ENCODE measurements at places on chromosomes 6 and 20.

- peak; percentile 54 for DNase-seq
Measured at GRCh38 chr6:116444092-116444491, 17.1 kb upstream of the CALHM6 start.

DNA sequence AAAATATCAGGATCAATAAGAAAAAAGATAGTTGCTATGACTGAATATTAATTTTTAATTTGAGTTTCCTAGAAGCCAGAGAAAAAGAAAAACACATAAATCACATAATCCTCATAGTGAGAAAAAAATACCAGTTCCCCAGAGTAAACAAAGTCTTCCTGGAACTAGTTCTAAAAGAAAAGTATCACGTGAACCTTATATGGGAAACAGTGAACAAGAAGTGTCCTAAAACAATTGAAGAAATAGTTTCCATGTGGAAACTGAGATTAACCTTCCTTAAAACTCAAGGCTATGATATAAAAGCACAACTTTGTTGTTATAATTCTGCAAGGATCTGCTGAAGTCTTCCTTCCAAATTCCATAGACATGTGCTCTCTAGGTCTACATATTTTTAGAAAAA, 50.6 kb downstream of the RCAN2 start:
- no peak for DNase-seq

- peak; percentile 13 for DNase-seq
Measured at GRCh38 chr6:34378470-34378869, 14.0 kb downstream of the NUDT3 start.

- no peak for DNase-seq
Measured at GRCh38 chr6:134414793-134415192, 96.9 kb upstream of the SGK1 start.

DNA sequence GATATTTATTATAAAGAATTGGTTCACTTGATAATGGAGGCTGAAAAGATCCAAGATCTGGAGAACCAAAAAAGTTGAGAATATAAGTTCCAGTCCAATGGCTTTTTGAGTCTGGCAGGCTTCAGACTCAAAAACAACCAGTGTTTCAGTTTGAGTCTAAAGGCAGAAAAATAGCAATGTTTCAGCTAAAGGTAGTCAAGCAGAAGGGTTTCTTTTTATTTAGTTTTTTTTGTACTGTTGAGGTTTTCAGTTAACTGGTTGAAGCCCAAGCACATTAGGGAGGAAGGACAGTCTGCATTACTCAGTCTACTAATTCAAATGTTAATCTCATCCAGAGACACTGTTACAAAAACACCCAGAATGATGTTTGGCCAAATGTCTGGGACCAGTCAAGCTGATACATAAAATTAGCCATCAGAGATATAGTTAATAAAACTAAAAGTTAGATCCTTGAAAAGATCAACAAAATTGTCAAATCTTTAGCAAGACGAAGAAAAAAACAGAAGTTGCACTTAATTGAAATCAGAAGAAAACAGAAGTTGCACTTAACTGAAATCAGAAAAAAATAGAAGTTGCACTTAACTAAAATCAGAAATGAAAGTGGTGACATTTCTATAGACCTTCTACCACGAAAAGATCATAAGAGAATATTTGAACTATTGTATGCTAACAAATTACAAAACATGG, 980.3 kb upstream of the FLRT3 start:
- DNase-seq = no peak
